ENCODE measurements at places on chromosomes 6 and 20.

DNA sequence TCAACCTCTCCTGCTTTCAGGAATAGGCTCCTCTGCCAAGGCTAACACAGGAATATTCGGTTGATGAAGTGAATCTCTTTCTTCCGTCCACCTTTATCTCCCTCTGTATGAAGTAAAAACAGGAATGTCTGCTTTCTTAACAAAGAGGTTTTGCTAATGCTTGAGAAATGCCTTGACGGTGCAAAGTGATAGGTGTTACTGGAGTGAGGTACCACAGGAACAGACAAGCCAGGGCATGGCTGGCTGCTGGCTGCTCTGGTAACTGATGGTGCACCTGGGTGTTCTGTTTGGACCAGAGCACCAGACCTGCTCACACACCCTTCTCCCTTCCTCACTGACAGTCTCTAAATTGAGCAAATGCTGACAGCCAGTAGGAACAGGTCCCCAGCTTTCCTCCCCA, 174.0 kb upstream of the FBXL4 start:
- DNase-seq, result no peak

DNA sequence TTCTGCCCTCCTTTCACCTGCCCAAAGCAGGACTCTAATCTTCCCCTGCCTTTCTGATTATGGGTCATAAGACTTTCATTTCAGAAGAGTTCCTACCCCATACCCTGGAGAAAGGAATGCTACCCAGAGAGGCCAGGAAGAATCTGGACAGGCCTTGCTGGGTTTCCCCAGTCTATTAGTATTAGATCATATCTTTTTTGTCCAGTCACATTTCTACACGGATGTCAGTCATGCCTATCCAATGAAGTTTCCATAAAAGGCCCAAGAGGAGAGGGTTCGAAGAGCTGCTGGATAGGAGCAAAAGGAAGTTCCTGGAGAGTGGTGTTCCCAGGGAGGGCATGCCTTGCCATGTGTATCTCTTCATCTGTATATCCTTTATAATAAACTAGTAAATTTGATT, 3.2 kb downstream of the POLH start:
- no peak for DNase-seq

DNA sequence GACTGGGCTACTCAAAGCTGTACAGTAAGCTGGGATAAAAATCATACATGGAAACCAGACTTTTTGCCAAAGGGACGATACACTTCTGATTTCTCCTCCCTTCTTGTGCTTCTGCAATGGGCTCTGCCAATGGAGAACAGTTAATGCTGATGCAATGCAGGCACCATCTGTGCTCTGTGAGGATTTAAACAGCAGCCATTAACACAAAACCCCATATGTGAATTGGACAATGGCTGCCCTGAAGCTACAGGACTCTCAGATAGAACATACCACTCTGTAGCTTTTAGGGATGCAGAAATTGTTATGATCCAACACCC, 71.9 kb downstream of the GJA10 start:
- DNase-seq, result no peak

DNA sequence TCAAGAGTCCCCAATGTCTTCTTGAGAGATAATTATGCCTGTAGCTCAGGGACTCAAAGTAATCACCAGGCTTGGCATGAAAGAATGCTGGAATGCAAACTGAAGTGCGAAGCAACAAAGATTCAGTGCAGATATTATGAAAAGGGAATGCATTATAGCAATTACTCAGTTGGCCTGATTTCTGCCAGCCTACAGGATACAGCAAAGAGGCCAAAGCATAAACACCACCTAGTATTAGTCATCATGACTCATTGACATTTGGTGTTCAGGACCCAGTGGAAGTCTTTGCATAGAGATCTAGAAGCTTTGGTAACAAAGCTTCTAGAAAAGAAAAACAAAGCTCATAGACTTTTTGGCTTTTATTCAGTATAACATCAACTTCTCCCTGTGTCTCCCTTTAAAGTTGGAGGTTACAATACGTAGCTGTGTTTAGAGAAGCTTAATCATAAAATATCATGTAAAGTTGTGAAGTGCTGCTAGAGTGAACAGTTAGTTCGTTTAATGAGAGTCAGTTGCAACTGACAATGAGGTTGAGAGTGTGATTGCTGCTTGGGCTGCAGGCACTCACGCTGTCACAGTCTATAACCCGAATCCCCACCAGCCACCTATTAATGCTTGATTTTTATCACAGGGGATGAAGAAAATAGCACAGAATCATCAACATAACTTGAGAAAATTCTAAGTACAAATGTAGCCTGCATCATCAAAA, 932.7 kb downstream of the TFAP2A start:
- no peak for DNase-seq

GRCh38 chr6:44339763-44340625, 2.5 kb upstream of the SPATS1 start:
- DNase-seq, result no peak

DNA sequence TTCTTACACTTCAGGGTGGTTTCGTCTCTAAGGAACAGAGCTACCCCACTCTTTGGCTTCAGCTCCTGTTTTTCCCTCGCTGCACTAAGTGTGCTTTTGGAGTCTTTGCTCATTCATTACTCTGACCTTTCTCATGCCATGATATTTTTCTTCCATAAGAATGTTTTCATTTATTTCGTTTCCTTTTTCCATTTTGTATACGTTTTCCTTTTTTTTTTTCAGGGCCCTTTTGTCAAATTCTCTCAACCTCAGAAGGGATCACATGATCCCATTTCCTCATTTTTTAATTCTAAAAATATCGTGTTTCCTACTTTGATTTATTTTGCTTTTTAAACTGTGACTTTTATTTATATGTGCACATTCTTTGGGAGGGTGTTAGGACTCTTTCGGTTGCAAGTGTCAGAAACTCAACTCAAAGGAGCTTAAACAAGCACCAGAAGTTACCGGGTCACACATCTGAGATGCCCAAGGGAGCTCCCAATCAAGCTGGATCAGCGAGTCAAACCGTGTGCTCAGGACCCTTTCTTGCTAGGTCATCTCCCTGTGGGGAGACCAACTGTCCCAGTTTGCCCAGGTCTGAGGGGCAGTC, 40.6 kb downstream of the GCNT2 start:
- no peak for DNase-seq

DNA sequence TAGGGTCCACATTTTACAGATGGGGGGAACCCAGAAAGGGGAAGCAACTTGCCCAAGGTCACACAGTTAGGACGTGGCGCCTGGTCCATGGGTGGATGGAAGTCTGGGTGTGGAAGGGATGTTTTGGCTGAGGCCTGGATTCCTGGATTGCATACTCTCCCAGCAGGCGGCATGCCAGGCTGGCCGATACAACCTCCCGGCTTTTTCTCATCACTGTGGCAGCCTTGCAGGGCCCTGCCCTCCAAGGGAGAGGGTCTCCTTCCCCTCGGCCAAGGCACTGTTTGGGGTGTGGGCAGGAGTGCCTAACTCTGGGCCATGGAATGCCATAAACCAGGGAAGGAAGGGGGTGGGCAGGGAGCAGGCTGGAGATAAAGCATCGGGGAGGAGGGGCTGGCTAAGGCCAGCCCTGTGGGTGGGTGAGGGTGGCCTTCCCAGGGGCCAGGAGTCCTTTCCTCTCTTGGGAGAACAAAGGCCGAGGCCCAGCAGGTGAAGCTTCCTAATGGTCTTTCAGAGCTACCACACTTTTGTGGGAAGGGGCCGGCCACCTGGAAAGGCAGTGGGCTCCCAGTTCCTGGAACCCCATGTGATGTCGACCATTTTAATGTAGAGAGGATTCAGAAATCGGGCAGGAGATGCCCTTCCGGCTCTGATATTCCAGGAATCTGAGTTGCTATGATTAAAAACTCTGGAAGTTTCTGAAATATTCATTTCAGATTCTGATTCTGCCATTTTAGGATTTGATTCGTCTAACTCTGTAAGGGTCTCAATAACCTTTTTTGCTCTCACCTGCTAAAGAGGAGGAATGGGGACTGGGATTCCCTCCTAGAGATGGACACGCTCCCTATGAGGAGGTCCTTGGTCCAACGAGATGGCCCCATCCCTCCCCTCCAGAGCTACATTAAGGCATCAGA, 4.2 kb downstream of the FOXS1 start:
- DNase-seq, result no peak

DNA sequence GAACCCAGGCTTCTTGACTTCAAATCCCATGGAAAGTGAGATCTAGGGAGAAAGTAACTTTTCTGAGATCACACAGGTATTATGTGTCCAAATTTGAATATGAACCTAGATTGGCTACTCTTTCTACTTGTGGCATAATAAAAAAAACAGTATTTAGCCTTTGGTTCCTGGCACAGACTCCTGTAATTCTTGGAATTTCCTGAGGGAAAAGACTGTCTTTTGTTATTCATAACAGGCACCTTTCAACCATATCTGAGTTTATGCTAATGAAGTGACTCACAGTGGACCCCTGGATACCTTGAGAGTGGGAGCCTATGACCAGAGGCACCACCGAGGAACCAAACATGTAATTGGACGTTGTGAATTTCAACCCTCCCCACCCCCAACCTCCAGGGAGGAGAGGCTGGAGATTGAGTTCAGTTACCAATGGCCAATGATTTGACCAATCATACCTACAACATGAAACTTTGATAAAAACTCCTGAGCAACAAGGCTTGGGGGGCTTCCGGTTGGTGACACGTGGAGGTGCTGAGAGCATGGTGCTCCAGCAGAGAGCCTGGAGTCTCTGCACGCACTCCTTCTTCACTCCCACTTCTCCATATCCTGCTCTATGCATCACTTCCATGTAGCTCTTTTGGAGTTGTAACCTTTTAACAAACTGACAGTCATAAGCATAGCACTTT, 48.8 kb downstream of the LAMA4 start:
- DNase-seq, result no peak

DNA sequence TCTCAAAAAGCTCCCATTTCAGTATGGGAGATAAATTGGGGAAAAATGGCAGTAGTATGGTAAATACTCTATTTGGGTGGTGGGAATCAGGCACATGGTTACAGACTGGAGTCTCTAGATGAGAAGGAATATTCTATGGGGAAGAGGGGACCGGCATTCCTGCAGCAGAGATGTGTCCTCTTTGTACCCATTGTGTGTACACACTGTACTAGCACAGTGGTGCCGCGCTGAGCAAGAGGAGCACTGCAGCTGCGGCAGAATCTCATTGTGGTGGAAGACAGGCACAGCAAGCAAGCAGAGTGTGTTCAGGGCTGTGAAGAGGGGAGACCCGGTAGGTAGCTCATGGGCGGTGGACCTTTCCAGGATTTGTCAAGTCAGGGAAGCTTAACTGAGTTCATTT, 13.0 kb downstream of the AFDN start:
- no peak for DNase-seq

DNA sequence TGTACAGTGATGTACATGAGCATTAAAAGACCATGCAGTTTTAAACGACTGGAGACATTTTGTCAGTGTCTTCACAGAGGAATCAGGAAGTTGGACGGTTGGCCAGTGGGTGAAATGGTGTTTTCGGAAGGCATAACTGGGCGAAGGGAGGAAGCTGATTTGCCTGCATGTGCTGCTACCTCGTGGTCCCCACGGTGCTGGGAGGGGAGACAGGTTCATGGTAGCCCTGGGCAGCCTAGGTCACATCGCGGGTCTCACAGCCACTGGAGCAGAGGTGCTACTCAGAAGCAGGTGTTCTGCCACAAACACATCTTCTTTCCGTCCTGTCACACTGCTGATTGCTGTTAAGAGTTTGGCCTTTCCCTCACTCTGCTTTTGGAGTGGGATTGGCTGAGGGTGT, 35.2 kb downstream of the HIVEP1 start:
- no peak for DNase-seq

- no peak for DNase-seq
Measured at GRCh38 chr6:110475066-110475653, 1.3 kb downstream of the SLC22A16 start.

DNA sequence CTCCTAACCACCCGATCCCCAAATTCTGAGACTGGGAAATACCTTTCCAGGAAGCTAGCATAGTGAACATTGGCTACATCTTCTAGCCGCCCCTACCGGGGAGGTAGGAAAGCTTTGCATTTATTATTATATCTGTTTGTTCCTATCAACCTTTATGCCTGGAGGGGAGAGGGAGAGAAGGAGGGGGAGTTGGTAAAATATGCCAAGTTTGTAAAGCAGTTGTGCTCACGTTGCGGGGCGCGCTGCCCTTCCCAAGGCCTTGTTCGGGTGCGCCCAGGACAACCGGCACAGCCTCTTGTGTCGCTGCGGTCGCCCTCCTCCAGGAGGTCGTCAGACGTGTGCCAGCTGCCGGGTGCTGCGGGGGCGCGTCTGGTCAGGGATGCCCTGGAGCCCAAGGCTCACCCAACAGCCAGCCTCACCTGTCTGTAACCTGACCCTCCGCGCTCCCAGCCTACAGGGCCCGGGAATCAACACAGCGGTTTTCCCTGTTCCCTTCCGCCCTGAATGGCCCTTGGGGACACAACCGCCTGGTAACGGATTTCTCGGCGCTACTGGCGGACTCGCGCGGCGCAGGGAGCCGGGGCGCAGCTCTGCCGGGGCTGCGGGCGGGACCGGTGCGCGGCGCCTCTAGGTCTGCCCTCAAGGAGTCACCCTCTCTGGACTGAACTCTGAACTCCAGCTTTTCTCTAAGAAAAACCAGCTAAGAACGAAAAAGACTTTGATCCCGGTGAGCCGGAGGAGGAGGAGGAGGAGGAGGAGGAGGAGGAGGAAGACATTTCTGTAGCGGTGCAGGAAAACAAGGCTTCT, 1.1 kb upstream of the OVOL2 start:
- no peak for DNase-seq

DNA sequence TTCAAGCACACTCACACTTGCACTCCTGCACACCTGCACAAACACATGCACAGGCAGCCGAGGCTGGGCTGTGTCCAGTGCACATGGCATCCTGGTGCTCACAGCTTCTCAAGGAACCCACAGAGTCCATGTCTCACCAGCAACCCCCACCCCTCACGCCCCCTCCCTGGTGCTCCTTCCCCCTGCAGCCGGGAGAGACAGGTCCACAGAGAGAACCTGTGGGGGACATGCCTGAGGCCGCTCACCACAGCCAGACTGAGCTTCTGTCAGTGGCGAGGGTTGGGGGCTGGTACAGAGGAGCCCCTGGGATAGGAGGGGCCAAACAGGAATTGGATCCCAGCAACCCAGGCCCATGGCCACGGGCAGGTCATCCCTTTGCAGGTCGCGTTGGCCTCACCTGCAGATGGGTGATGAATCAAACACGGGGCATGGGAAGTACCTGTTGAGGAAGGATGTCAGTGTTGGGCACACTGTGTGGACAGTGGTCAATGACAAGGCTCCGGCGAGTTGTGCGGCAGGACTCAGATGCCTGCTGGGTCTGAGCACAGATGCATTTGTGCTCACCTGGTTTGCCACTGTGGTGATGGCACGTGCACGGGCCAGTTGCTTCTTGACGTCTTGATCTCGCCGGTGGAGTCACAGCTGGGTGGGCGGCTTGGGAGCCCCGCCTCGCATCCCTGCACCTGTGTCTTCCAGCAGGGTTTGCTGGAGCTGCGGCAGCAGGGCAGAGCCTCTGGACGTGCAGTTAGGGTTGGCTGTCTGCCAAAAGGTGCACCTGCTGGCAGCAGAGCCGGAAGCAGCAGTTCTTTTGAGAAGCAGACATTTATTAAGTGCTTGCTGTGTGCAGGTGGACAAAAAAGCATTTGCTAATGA, 113.0 kb downstream of the ERMARD start:
- DNase-seq, result no peak

GRCh38 chr6:154622618-154623336, 110.4 kb upstream of the SCAF8 start:
- no peak for DNase-seq

GRCh38 chr6:30493643-30494250, 4.4 kb downstream of the HLA-E start:
- DNase-seq, result no peak

All from stimulated activated CD4-positive, alpha-beta T cell treated with anti-CD3 and anti-CD28 coated beads, TNF-alpha, amount 100 ng/mL, for 4 hours (primary cell).